ENCODE measurements at places on chromosomes 11 and 22.

- no peak for DNase-seq
Measured at GRCh38 chr11:133403900-133404299, 128.4 kb downstream of the OPCML start.

- DNase-seq: no peak
Measured at GRCh38 chr22:19012308-19012986, 76.4 kb upstream of the PRODH start.

DNA sequence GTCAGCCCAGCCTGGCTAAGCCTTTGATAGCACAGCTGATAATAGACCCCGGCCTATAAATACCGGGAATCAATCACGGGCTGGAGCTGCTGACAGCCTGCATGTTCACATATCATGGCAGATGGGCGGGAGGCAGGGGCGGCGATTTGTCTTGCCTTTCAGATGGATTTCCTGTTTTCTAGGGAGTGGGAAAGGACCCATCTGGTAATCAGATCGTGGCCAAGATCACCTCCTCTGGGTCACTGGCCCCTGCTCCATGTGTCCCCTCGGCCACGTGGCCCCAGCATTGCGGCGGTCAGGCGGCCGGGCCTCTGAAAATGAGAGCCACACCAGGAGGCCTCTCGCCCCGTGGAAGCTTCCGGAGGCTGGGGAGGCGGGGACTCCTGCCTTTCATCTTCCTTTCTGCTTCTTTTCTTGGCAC, 36.6 kb downstream of the SMIM38 start:
- DNase-seq: no peak

- no peak for DNase-seq
Measured at GRCh38 chr22:42418811-42419242, 13.4 kb downstream of the NFAM1 start.

- no peak for DNase-seq
Measured at GRCh38 chr22:22479999-22480532, 28.5 kb downstream of the ZNF280B start.

DNA sequence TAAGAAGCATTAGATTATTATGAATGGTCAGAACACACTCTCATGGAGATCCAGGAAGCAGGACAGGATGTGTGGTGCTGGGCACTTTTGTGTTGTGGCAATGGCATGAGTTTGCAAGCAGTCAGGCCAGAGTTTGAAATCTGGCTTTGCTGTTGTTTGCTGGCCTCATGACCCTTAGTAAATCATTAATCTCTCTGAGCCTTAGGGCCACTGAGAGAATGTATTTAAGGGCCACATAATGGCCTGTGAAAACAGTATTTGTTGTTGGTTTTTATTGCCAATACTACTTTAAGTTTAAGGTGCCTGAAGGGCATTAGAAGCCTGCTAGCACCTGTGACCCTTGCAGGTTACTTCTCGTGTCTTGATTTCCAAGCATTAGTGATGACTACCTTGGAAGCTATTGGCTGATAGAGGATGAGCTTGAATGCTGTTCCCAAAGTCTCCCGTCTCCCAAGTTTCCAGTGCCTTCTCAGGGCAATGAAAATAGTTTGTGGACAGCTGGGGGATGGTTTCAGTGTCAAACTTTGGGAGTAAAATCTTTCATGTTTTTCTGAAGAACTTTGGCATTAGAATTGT, 24.6 kb downstream of the STIM1 start:
- no peak for DNase-seq

DNA sequence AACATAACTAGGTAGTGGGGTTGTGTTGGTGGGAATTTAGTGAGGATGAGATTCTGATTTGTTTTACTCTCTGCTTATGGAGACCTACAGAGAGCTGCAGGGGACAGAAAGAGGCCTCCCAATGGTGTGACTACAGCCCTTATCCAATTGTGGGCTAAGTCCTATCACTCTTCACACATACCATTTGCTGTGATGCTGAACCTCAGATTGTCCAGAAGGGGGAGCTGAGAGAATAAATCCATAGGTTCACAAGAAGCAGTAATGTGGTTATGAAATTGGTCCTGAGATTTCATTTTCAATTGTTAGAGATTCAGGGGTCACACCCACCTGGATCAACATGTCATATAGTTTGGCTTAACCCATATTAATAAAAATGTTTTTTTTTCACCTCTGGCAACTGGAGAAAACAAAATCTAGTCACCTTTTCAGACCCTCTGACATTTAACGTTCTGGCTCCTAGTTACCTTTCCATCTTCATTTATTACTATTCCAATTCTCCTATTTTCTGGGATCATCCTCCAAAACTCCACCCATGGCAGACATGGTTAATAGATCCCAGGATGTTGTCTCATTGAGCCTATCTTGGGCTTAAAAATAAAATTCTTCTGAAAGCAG, 53.3 kb upstream of the PTPN5 start:
- no peak for DNase-seq

GRCh38 chr11:122229078-122229477, 113.1 kb upstream of the BLID start:
- no peak for DNase-seq

DNA sequence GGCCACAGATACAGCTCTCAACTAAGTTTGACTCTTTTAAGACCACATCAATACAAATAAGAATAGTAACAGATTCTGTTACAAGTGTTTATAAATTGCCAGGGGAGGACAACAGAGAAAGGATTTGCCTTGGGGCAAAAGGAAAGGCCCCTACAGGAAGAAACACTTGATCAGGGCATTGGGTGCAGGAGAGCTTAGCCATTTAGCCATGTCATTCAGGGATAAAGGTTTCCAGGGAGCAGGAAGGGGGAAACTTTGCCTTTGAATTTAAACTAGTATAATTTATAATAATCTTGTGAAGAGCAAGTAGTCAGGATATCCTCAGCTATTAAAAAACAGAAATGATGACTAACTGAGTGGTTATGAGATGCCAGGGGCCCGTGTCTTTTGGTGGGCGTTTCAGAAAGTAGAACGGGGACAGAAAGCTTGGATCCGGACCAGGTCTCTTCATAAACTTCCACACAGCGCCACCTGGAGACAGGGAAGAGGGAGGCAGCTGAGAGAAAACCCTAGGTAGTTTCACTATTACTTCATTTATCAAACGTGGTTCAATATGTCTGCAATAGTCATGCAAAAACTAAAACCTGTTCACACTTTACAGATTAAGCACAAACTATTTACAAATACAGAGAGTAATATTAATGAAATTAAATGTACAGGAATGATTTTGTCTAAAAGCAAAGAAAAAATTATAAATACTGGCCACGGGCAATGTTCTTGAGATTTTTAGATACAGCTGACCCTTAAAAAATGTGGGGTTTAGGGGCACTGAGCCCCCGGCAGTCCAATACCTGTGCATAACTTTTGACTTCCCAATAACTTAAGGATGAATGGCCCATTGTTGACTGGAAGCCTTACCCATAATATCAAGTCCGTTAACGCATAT, 11.0 kb upstream of the SLC5A4 start:
- DNase-seq: peak; percentile 38

GRCh38 chr11:134837887-134838232, 425.8 kb upstream of the B3GAT1 start:
- no peak for DNase-seq

DNA sequence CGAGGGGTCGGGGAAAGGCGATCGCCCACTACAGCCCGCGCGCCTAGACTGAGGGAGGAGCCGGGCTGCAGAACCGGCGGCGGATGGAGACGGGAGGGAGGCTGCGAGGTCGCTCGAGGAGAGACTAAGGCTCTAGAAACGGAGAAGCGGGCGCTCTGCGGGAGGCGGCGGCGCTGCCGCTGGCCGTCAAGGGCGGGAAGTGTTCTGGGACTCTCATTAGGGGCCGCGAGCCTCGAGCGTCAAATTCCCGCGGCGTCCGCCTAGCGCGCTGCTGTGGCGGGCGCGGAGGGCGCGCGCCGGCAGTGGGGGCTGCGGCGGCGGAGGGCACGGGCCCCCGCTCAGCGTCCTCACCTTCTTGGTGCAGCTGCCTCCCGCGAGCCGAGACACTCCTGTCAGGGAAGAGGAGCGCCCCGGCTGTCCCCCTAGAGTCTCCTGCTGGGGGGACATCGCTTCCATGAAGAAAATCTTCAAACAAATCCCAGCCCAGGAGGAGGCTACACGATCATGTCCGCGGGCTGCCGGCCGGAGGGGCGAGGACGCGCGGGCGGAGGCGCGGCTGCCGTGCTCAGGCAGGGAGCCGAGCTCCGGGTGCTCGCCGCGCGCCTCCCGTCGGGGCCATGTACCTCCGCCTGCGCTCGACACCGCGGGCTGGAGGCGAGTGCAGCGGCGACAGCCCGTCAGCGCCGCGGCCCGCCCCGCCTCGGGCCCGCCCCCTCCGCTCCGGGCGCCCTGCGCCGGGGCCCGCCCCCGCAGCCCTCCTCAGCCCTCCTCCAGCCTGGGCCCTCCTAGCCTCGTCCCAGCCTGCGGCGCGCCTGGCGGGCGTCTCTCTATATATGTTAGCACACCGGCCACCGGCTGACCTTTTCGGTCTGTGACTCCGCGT, at the start of gene ARHGAP20:
Gene ARHGAP20, minus strand, starts transcription at position 662 of the 883 bp plus-strand sequence. Its CDS starts 206 bp downstream, at position 456.
- DNase-seq: peak; percentile 13

- peak; percentile 50 for DNase-seq
Measured at GRCh38 chr11:64146036-64146955, 19.6 kb downstream of the MACROD1 start.

DNA sequence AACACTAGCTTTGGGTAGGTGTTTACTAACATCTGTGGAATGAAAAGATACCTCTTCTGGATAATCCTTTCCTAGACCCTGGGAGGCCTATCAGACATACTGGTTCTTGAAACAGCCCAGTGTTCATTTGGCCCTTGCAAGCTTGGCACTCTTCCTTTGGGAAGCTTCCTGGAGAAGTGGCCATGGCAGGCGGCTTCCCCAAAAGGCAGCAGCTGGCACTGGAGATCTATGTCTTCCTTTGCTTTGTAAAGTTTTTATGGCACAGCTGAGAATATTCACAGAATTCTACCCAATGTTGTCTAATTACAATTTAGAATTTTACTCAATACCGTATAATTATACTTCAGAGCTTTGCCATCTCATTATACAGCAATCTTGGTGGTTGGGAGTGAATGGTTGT, 199.2 kb upstream of the C11orf87 start:
- DNase-seq: no peak

- no peak for DNase-seq
Measured at GRCh38 chr11:102204174-102204573, 93.9 kb downstream of the YAP1 start.

GRCh38 chr22:31530823-31531195, 34.5 kb downstream of the SFI1 start:
- no peak for DNase-seq

- no peak for DNase-seq
Measured at GRCh38 chr11:93608364-93608763, 53.1 kb upstream of the CEP295 start.

- DNase-seq: no peak
Measured at GRCh38 chr22:22591348-22592299, 32.6 kb upstream of the PRAME start.

DNA sequence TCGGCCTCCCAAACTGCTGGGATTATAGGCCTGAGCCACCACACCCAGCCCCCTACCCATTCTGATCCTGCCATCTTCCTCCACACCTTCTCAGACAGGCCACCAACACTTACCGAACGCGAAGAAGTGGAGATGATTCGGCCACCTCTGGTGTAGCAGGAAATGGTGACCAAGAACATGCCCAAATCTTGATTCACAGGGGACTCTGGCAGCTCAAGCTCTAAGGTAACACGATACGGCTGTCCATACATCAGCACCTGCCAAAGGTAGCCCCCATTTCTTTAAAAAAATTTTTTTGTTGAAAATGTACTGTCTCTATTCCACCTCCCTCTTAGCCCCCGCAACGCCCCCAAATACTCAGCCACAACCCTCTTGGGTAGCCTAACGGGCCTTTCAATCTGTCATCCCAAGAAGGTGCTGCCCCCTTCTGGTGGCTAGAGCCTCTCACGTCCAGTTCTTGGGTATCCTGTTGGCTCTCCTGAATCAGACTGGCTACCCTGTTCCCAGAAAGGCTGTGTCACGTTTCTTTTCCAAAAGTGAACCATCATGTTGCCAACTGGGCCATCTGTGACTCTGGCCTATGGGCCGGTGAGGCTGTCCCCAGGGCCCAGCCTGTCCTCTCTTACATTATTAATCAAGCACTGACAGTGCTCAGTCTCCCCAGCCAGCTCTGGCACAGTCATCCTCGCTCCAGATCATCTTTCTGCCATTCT, 5.3 kb upstream of the LRRN4CL start:
- DNase-seq: peak; percentile 68

DNA sequence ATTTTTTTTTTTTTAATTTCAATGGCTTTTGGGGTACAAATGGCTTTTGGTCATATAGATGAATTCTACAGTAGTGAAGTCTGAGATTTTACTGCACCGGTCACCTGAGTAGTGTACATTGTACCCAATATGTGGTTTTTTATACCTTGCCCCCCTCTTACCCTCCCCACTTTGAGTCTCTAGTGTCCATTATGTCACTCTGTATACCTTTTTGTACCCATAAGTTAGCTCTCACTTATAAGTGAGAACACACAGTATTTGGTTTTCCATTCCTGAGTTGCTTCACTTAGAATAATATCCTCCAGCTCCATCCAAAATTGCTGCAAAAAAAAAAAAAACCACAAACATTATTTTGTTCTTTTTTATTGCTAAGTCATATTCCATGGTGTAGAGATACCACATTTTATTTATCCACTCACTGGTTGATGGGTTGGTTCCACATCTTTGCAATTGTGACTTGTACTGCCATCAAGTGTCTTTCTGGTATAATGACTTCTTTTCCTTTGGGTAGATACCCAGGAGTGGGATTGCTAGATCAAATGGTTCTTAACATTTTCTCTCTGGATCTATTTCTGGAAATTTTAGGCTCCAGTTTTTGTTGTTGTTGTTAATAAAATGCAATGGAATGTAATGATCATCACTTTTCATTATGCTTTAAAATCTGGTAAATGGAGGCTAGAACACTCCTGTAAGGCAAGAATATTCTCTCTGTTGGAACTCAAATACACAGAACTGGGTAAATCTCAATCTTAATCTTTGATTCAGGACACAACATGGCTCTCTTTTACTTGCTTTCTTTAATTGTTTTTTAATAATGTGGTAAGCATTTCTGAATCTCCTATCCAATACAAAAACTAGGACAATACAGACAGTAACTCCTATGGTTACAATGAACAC, 10.3 kb downstream of the NEAT1 start:
- DNase-seq: peak; percentile 59

DNA sequence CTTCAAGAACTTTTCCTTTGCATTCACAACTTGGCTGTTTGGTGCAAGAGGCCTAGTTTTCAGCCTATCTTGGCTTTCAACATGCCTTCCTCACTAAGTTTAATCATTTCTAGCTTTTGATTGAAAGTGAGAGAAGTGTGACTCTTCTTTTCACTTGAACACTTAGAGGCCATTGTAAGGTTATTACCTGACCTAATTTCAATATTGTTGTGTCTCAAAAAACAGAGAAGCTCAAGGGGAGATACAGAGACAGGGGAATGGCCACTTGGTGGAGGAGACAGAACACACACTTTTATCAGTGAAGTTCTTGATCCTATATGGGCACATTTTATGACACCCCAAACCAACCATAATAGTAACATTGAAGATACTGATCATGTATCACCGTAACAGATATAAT, 532.3 kb downstream of the DLG2 start:
- no peak for DNase-seq

- no peak for DNase-seq
Measured at GRCh38 chr22:27540656-27541396, 260.7 kb downstream of the MN1 start.

- no peak for DNase-seq
Measured at GRCh38 chr11:87398931-87399330, 361.2 kb downstream of the TMEM135 start.

GRCh38 chr11:3902441-3902840, 47.0 kb downstream of the STIM1 start:
- DNase-seq: no peak

GRCh38 chr11:77053217-77054015, 13.4 kb upstream of the CAPN5 start:
- DNase-seq: no peak
